CD4-positive, alpha-beta T cell treated with Interleukin-12 subunit alpha and Interleukin-12 subunit beta, for 1 hour (primary cell): ENCODE measurements at places on chromosomes 7 and 10.

DNA sequence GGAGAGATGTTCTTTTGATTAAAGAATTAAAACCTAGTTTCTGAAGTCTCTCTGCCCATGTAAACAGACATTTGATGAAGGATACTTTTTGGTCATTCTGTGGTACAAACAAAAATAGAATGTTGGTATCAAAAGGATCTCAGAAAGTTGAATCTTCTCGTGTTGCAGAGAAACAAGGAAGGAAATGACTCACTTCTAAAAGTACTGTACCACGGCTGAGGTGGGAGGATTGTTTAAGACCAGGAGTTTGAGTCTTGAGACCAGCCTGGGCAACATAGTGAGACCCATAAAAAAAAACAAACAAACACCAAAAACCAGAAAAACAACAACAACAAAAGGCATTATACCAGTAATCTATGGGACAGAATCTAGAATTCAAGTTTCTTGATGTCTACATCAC lies 69.7 kb downstream of the PRSS58 start:
- DNase-seq, result no peak

GRCh38 chr10:73979141-73979808 lies 18.6 kb upstream of the VCL start:
- no peak for DNase-seq

DNA sequence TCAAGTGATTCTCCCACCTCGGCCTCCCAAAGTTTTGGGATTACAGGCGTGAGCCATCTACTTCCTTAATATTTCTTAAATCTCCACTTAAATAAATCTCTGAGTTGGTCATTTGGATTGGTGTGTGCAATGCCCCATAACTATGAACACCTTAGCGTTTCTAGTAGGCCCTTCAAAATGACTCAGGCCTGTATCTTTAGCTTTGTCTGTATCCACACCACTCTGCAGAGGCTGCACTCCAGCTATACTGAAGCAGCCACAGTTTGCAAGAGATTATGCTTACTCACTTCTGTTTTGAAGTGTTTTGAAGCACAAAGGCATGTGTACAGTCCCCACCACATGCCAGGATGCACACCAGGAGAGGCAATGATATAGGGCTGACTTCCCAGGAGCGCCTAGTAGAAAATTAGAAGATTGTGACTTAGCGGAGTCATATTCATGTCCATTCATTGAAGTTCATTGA lies 2.4 kb upstream of the ST7 start:
- no peak for DNase-seq

DNA sequence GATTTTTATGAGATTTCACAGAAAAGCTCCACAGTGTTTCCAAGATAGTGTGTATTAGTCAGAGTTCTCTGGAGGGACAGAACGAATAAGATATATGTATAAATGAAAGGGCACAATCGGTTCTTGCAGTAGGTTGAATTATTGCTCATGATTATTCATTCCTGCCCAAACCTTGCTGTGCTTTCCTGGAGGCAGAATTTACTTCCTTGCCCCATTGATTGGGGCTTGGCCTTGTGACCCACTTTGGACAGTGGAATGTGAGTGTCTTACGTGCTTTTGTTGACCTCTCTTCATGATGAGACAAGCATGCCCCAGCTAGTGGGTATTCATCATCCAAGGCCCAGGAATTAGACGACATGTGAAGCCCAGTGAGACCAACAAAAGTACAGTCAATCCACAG lies 53.0 kb upstream of the ABCB5 start:
- no peak for DNase-seq
